ELR (cell line): ENCODE measurements at places on chromosomes 7 and 10.

DNA sequence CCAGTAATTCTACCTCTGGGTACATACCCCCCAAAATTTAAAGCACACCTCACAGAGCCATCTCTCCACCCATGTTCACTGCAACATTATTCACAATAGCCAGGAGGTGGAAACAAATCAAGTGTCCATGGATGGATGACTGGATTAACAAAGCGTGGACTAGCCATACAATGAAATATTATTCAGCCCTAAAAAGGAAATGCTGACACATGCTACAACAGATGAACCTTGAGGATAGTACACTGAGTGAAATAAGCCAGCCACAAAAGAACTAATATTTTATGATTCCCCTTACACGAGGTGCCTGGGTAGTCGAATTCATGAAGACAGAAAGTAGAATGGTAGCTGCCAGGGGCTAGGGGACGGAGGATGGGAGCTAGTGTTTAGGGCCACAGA lies 31.1 kb upstream of the PTPRN2 start:
- DNase-seq, result no peak

DNA sequence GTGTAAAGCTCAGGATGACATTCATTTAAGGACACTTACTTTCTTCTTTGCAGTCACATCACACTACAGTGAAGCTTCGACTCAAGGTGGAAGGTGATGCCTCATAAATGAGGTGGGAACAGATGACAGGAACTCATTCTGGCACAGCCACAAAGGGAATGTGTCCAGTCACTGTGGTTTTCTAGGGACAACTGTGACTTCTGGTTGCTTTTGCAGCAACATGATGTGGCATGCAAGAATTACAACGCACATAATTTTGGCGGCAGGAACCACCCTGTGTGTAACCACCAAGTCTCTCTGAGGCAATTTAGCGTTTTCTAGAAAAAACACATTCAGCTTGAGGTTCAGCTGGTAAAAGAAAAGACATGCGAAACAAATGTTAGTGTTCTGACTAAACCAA lies 32.0 kb upstream of the FERD3L start:
- peak; percentile 2 for DNase-seq

DNA sequence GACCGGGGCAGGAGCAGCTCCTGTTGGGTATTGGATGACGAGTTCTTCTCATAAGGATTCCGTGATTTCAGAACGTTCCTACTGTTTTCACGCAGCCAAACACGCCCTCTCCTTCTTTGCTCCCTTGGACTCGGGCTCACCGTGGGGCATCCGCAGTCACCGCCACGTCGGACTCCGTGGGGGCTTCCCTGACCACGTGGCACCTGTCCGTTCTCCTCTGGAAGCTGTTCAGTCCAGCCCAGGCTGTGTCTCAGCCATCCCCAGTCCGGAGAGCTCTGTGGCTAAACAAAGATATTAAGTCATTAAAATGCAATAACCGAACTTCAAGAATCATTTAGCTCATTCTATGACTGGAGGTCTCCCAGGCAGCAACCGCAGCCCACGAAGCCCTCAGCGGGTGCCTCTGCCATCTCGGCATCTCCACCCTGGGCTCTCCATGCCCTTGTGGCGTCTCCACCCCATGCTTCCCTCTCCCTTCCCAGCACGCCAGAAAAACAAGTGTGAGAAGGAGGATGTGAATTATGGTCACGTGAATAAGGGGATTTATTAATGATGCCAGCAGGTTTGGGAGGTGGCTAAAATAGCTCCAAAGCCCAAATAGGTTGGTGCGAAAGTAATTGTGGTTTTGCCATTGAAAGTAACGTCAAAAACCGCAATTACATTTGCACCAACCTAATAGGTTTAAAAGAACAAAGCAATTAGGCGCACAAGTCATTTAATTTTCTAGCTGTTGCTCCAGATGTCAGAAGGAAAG lies 224.6 kb upstream of the PPP2R2D start:
- no peak for DNase-seq

DNA sequence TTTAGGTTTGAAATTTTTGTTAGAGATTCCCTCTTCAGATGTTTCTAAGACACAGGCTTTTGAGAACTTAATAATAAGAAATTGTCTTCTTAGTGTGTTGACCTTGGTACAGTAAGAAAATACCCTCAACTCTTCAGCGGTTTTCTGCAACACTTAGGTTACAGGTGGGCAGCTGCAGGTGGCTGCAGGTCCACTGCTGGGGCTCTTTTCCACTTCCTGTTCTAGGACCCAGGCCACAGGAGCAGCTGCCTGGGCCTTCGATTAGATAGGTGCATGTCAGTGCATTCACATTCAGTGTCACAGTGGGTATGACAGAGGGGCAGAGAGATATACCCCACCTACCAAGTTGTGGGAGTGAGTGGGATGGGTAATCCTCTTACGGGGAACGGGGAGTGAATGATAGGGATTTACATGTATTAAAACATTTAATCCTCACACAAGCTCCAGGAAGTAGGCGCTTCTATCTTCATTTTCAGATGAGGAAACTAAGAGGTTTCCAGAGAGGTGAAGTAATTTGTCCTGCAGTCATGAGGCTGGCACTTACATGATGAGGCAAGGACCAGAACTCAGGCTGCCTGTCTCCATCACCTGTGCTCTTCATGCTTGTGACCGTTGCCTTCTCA lies 20.2 kb upstream of the SUV39H2 start:
- DNase-seq, result no peak

DNA sequence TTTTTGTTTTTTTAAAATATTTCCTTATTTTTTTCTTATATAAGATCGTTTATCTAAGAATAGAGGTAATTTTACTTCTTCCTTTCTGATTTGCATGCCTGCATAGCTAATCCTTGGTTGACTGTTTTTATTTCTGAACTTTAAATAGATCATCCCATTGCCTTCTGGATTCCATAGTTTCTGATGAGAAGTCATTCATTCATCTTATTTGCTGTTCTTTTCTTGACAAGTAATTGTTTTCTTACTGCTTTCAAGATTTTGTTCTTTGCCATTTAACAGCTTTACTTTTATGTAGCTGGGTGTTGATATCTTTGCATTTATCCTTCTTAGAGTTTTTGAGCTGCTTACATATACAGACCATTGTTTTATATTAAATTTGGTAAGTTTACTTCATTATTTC lies 437.9 kb downstream of the SDK1 start:
- DNase-seq, result no peak
